ENCODE measurements at places on chromosomes 7 and 10.

DNA sequence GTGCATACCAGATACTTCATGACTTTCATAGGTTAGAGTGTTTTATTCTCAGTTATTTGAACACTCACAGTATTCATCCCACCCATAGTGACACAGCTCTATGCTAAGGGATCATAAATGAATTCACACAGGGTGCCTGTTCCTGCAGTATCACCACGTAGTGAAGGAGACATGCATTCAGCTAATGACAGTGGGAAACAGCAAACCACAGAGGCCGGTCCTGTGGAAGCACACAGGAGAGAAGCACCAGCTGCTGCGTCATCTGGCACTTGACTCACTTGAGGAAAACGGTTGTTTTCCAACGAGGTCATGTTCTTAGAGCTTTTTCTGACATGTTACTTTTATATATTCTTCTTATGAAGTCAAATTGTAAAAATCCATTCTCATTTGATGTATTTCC lies 73.0 kb downstream of the UBE3C start:
- no peak overlapping the region for H3K27ac ChIP-seq
- H3K27me3 ChIP-seq, result no peaks in the 10 kb centered on the region
- DNase-seq, result no peak

GRCh38 chr10:408236-408635 lies 273.0 kb downstream of the ZMYND11 start:
- H3K27ac ChIP-seq, result no peak overlapping the region
- no peak for DNase-seq
- H3K4me3 ChIP-seq, result no peak overlapping the region

- no peaks in the 10 kb centered on the region for H3K27me3 ChIP-seq
- DNase-seq, result no peak
- H3K27ac ChIP-seq, result peak overlapping the region; percentile 78
- H3K4me3 ChIP-seq, result no peak overlapping the region
- no peaks in the 10 kb centered on the region for H3K36me3 ChIP-seq
These were observed 289.0 kb downstream of the TNS3 start for GRCh38 chr7:47292832-47293309.

- H3K27ac ChIP-seq, result peak overlapping the region; percentile 88
- H3K27me3 ChIP-seq, result no peaks in the 10 kb centered on the region
- peaks cover 54% of the 10 kb centered on the region for H3K4me1 ChIP-seq
- no peaks in the 10 kb centered on the region for H3K36me3 ChIP-seq
These were observed 19.6 kb upstream of the INPP5A start for GRCh38 chr10:132517951-132518521.

DNA sequence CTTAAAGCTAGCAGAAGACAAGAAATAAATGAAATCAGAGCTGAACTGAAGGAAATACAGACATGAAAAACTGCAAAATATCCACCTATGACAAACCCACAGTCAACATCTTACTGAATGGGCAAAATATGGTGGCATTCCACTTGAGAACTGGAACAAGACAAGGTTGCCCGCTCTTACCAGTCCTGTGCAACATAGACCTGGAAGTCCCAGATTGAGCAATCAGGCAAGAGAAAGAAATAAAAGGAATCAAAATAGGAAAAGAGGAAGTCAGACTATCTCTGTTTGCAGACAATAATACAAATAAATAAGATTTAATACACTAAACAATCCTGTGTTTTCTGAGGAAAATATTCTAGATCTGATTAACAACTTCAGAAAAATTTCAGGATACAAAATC lies 570.5 kb upstream of the SEMA3D start:
- H3K4me1 ChIP-seq, result no peaks in the 10 kb centered on the region
- no peak for DNase-seq
- H3K36me3 ChIP-seq, result no peaks in the 10 kb centered on the region
- H3K4me3 ChIP-seq, result no peak overlapping the region
- no peaks in the 10 kb centered on the region for H3K27me3 ChIP-seq

DNA sequence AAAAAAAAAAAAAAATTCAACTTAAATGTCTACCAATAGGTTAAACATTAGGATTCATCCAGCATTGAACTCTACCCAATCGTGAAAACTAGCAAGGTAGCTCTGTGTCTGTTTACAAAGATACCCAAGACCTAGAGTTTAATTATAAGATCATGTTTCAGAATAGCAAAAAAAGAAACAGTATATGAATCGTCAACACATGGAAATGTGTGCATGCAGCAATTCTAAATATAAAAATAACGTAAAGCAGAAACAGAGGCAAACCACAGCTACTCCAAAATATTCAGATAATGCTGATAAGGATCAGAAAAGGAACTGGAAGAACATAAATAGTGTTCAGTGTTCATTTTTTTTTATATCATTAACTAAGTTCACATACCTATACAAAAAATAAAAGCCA lies 68.7 kb downstream of the AFAP1L2 start:
- no peaks in the 10 kb centered on the region for H3K36me3 ChIP-seq
- no peak overlapping the region for H3K27ac ChIP-seq
- no peaks in the 10 kb centered on the region for H3K27me3 ChIP-seq
- no peak for DNase-seq

GRCh38 chr7:68684246-68684839 lies 913.9 kb upstream of the AUTS2 start:
- no peaks in the 10 kb centered on the region for H3K4me1 ChIP-seq
- H3K27ac ChIP-seq, result no peak overlapping the region
- no peaks in the 10 kb centered on the region for H3K27me3 ChIP-seq
- no peaks in the 10 kb centered on the region for H3K36me3 ChIP-seq
